ENCODE measurements at places on chromosomes 4 and X.

- DNase-seq: no peak
Observed at GRCh38 chrX:110172215-110172614, 145.7 kb downstream of the AMMECR1 start.

DNA sequence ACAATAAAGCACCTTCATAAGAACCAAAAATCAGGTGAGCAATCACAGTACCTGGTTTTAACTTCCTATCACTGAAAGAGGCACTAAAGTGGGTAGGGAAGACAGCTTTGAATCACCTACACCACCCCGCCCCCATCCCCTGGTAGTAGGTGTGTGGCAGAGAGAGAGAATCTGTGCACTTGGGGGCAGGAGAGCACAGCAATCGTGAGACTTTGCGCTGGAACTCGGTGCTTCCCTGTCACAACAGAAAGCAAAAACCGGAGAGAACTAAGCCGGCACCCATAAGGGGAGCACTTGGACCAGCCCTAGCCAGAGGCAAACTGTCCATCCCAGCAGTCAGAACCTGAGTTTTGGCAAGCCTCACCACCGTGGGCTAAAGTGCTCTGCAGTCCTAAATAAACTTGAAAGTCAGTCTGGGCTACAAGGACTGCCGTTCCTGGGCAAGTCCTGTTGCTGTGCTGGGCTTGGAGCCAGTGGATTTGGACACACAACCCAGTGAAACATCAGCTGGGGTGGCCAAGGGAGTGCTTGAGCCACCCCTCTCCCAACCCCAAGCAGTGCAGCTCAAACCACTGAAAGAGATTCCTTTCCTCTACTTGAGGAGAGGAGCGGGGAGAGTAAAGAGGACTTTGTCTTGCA is 32.1 kb downstream of the NDUFB11 start:
- no peak for DNase-seq

DNA sequence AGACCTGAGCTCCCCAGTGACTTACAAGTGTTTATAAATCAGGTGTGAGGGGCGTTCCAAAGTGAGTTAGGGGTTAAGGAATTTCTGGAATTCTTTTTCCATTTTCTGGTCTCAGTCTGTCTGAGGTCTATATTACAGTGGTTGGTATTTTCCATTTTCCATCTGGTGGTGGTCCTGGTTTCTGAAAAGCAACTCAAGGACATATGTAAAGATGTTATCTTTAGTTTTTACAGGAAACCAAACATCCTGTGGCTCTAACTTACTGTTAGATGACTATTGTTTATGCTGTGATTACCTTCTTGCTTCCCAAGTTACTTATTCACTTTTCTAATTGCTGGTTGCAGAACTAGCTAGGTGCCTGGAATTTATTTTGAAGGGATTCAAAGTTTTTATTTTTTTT is 53.5 kb upstream of the IL21 start:
- DNase-seq: no peak

DNA sequence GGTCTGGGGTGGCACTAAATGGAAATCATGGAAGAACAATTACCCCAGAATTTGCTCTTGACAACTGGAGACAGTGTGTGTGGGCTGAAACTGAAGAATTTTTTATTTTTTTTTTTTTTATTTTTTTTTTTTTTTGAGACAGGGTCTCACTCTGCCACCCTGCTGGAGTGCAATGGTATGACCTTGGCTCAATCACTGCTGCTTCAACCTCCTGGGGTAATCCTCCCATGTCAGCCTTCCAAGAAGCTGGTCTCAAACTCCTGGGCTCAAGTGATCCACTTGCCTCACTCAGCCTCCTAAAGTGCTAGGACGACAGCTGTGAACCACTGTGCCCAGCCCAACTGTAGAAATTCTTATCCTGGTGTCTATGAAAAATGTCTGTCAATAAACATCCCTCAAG is 127.9 kb upstream of the MAP3K15 start:
- no peak for DNase-seq

Measured in GOT3 (cell line).